ENCODE measurements at places on chromosomes 7 and 10.

- no peak for DNase-seq
These were observed 35.2 kb upstream of the GDF10 start for GRCh38 chr10:47264797-47265281.

DNA sequence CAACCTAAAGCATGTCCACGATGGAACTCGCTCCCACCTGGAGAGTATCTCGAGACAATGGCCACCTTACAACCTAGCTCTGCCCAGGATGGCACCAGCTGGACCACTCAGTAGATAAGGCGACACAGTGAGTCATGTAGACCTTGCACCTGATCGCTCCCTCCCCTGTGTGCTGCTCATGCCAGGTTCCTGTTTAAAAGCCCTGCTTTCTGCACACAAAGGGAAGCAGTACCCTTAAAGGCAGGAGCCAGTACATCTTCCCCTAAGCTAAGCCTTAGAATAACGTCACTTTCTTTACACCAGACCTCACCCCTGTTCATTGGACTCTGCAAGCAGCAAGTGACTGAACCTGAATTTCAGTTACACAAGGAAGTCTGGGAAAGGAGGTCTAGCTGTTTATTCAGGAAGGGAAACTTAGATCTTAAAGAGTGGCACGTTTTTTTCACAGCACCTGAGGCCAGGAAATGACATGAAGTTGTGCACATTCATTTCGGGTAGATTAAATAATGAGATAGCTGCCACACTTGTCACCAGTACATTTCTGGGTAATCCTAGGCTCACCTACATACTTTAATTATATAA is 117.9 kb downstream of the MTPAP start:
- no peak for DNase-seq

- DNase-seq, result no peak
These were observed 281.0 kb downstream of the ABCA13 start for GRCh38 chr7:48452218-48452617.

DNA sequence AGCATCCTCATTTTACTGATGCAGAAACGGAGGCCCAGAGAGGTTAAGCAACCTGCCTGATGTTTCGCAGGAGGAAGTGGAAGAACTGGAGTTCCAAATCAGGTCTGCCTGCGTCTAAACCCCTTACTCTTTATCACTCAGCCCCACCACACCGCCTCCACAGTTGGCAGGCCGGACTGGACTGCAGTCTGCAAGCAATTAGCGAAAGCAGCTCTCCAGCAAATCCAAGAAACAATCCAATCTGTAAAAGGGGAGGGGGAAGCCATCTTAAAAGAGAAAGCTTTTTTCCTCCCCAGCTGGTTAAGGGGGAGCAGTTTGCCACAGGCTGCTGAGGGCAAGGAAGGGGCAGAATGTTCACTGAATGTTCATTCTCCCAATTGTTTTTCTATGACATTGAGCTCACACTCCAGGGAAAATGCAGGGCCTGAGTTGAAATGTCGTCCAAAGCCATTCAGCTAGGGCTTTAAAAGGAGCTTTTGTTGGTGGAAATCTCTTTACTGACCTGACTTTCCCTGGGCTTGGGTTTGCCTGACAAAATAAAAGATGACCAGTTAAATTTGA is 350.1 kb downstream of the RNLS start:
- DNase-seq, result no peak

- no peak for DNase-seq
These were observed 223.2 kb downstream of the MAD1L1 start for GRCh38 chr7:2009541-2010001.

GRCh38 chr7:30223896-30224295 is 60.5 kb upstream of the ZNRF2 start:
- DNase-seq, result no peak

DNA sequence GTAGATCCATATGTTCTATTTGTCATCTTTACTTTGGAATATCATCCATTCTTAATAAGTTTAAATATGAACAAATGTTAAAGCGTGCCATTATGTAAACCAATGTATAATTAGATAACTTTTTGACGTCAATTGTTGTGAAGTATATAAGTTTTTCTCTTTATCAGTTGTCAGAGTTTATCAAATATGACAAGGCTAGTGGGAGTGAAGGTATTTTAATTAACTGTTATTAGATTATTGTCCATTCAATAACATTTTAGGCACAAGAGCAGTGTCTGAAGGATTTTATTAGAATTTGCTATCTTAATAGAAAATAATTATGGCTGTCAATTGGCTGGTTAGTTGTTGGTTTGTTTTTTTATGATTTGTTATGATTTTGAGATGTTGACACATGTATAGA is 280.6 kb downstream of the CDK14 start:
- DNase-seq, result no peak

GRCh38 chr7:22064816-22065215 is 119.1 kb upstream of the CDCA7L start:
- no peak for DNase-seq

GRCh38 chr7:139117599-139118233 is 8.2 kb upstream of the ZC3HAV1 start:
- no peak for DNase-seq

DNA sequence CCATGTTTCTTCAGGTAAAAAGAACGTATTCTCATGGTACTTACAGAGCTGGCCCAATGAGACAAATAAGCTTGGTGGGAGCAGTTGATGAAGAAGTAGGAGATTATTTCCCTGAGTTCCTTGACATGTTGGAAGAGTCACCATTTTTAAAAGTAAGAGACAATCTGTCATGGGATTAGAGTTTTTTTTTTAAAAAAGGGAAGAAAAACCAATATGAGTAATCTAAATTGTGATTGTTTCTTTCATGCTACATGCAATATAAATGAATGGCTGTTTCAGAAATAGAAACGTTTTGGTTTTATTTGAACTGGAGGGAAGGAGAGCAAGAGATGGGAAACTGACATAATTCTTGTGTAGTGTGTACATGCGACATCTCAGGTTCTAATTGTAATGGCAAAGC is 32.8 kb downstream of the TMEM60 start:
- DNase-seq, result no peak

GRCh38 chr7:698515-699475 is 27.7 kb upstream of the DNAAF5 start:
- no peak for DNase-seq

DNA sequence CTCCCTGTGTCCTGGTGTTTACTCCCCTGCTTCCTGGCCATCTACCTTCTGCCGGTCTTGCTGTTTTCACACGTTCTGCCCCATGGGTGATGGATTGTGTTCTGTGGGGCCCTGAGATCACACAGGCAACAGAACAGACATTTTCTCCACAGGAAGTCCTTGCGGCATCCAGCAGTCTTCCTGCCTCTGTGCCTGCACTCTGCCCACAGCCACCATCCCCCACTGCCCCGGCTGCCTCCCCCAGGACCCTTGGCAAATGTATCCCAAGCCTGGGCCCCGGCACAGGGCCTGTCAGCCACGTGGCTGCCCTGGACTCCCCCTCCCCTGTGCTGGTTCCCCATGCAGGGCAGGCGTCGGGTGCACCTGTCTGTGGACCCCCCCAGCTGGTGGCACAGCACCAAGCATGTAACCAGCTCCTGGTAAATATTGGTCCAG is 184.2 kb downstream of the WDR37 start:
- DNase-seq, result no peak

DNA sequence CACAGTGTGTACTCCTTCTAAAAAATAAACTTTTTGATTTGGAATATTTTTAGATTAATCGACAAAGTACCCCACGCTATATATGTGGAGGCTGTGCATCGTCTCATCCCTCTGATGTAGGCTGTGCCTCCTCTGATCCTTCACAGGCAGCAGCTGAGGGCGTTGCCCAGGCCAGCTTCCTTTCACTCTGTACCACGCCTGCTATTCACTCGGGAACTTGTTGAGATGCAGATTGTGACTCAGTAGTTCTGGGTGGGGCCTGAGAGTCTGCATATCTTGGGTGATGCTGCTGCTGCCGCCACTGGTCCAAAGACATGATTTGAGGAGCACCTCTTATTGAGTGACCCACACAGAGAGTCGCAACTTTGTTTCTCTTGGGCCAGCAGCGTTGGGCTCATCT is 7.9 kb upstream of the C10orf120 start:
- DNase-seq, result no peak

DNA sequence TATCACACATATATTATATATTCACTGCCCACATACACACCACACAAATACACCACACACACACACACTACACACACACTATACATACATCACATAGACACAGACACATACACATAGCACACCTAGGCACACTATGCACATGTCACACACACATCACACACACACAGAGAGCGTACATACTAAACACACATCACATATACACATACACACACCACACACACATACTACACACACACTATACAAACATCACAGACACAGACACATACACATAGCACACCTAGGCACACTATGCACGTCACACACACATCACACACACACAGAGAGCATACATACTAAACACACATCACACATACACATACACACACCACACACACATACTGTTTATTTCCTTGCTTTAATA is 165.5 kb downstream of the KCNMA1 start:
- no peak for DNase-seq

DNA sequence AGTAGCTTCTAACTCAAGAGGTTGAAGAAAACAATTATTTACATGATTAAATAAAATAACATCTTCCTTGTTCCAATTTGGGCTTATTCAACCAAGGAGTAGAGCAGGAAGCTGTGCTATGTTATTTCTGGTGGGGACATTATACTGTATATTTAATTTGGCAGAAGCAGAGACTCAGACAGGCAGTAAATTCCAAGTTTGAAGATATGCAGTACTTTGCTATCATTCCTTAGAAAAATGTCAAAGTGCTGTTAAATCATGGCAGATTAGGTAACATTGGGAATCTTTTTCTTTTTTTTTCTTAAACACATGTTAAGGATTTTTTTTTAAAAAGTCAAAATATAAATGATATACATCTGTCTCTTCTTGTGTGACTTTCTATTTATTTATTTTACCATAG is 190.1 kb downstream of the SUGCT start:
- DNase-seq, result no peak

- DNase-seq, result no peak
These were observed 150.0 kb downstream of the PRKAG2 start for GRCh38 chr7:151726652-151727578.

DNA sequence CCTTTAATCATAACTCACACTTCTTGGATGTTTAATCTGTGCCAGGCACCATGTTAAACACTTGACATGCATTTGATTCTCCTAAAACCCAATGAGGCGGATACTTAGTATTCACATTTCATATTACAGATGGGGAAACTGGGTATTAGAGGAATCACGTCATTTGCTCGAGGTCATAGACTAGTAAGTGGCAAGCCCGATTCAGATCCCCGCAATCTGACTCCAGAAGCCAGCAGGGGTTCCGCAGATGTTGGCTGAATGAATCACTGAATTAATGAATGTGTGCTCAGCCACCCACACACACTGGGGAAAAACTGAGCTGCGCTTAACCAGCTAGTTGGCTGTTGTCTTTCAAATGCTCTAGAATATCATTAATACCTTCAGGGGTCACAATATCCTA is 22.5 kb upstream of the ENO4 start:
- DNase-seq, result no peak

DNA sequence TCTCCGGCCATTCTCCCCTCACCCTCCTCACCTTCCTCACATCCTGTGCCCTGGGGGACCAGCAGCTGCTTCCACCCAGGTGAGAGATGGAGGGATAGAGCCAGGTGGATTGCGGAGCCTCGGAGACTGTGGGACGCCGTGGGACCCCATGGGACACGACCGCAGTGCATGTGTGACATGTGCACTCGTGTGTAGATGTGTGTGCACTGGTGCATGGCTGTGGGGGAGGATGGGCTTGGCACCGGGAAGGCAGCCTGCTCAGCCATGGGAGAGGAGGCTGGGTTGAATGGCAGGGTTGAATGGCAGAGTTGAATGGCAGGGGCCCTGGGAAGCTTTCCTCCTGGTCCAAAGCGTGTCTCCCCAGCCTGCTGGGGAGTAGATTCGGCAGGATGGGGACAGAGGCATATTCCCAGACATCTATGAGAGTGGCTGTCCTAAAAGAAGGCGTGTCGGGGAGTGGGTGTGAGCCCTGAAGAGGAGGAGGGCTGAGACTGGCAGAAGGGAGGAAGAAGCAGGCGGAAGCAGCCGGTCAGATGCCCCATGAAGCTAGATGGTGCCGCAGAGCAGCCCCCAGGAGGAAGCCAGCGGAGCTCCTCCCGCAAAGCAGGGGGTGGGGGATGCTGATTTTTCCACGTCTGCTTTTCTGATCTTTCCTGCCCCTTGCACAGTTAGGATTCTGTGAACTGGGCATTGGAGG is 815 bp downstream of the GIMAP8 start:
- DNase-seq, result no peak

GRCh38 chr7:105163718-105164117 is 149.7 kb downstream of the KMT2E start:
- no peak for DNase-seq

GRCh38 chr10:29271877-29272276 is 17.0 kb upstream of the LYZL1 start:
- no peak for DNase-seq

DNA sequence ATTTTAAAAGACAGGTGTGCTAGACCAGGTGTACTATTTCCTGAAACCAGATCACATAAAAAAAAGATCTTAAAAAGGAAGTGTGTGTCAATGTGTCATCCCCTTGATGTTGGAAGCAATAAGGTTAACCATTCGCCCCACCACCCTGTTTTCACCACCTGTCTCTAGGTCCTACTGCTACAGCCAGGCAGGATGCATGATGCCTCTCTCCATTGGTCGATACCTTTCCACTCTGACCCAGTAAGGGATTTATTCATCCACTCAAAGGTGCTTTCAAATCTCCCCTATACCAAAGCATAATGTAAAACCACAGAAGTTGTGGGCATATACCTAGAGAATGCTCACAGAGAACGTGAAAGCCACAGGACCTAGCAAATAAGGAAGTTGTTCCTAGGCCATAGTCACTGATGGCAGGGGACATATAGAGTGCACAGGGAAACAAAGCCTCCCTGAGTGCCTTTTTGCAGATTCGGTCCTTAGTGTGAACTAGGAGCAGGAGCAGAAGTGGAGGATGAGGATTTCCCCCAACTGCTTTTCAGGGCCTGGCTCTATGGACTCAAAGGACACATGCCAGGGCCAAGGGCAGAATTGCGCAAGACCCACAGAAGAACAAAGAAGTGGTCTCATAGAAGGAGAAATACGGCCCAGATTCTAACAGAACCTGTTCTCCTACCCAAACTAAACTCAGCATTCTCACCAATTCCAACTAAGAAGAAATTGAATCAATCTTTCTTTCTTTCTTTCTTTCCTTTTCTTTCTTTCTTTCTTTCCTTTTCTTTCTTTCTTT is 631.5 kb upstream of the NRP1 start:
- DNase-seq, result no peak

DNA sequence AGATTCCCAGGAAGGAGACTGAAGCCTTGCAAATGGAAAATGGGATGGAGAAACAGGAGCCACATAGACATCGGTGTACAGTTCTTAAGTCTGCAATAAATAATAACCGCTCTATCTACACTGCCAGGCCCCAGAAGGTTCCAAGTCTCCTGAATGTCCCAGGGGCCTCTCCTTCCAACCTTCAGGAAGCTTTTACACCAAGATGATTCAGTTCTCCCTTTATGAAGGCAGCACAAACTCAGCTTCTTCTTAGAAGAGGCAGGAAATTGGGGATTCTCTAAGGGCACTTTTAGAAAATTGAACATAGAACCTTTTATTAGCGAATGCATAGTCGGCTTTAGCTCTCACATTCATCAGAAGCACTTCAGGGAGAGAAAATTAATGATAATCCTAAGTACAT is 130.8 kb upstream of the LYZL1 start:
- DNase-seq, result no peak
